ENCODE measurements at places on chromosomes 12 and 14.

DNA sequence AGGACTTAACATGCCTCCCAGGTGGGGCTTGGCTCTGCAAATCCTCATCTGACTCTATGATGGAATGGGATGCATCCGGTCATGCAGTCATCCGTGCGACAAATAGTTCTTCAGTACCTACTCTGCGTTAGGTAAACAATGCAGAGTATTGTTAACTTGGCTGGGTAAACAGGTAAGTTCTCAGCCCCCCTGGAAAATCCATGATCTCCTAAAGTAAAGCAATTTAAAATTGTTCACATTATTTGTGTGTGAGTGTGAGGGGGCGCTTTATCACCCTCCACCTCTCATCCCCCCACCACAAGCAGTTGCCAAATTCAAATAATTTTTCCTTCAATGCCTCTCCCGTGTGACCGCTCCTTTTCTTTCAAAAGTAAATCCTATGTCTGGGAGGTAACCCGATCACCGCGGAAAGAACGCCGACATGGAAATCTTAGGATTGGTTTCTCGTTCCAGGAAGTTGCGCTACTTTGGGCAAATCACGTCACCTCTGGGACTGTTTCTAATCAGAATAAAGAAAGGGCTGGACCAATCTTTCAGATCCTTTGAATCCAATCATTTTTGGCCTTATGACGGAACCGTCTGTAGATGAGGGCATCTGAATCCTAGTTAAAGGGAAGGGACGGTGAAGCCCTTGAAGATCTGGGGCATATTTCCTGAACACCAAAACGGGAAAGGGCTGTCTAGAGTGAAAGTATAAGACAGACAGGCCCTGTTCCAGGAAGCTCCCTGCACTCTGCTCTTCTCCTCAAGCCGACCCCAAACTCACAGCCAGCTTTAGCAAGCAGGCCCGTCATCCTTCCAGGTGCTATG lies 44.0 kb upstream of the SINHCAF start:
- DNase-seq, result no peak

DNA sequence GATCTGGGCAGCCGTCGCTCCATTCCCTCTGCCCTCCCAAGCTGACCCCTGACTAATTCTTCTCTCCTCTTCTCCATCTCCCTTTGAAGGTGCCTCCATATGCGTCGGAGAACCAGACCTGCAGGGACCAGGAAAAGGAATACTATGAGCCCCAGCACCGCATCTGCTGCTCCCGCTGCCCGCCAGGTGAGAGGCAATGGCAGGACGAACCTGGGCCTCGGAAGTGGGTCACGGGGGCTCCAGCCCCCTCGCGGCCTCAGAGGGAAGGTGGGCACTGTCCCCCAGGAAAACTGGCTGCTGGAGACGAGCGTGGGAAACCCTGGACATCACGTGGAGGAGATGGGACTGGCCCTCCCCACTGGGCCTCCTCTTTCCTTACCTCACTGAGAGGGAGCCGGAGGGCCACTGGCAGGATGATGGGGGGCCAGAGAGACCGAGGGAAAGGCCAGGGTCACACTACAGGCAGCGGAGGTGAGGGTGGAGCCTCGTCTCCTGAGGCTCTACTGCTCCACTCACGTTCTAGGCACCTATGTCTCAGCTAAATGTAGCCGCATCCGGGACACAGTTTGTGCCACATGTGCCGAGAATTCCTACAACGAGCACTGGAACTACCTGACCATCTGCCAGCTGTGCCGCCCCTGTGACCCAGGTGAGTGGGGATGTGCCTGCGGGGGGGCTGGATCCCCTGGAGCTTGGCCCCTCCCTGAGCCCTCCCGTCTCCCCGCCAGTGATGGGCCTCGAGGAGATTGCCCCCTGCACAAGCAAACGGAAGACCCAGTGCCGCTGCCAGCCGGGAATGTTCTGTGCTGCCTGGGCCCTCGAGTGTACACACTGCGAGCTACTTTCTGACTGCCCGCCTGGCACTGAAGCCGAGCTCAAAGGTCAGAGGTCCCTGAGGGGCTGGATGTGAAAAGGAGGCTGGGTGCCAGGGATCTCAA lies 806 bp downstream of the LTBR start:
- no peak for DNase-seq

DNA sequence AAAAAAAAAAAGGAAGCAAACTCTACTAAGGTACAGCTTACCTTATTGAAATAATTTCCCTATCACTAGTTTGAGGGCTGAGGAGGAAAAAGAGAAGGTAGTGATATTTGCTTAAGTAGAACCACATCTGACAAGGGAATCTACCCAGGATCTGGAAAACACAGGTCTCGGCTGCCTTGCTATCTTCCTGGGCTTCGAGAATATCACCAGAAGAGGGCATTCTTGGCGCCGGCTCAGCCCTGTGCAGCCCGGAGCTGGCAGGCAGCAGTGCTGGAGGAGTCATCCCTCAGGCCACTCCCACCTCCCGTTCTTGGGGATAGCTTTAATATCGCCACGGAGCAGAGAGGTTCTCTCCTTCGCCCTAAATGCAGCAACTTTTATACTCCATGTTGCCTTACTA lies 1181.2 kb downstream of the VRK1 start:
- peak; percentile 83 for DNase-seq

DNA sequence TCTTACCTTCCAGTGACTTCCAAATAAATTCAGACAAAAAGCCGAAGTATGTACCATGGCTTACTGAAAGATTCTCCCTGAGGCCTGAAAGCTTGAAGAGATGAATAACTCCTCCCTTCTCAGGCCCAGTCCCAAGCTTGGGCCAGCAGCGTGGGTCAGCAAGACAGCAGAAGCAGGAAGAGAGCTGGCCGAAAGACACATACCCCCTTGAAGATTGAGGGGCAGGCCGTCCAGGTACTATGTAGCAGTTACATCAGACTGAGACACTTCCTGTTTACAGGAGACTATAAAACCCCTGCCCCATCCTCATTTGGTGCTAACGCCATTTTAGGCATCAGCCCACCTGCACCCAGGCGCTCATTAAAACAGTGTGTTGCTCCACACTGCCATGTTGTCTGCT lies 15.0 kb downstream of the NDUFA12 start:
- DNase-seq, result no peak

DNA sequence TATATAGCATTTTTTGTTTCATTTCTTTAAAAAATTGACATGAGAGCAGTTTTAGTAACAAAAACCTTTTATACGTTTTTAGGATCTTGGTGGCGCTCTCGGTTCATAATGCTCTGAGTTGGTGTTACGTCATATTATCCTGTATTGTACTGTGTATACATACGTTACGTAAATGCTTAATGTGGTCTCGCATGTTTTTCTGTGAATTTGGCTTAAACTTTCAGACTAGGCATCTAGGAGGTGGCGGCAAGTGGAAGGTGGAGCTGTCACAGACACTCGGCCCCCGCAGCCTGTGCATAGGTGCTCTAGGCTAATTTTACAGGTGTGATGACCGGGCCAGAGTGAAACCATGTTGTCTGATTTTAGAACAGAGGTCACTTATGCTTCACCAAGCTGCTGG lies 60.0 kb downstream of the PPP2R5C start:
- peak; percentile 91 for DNase-seq

- DNase-seq, result peak; percentile 46
Measured at GRCh38 chr12:95218150-95219133, 835 bp downstream of the VEZT start.

GRCh38 chr14:50800032-50800431 lies 30.9 kb downstream of the NIN start:
- no peak for DNase-seq

DNA sequence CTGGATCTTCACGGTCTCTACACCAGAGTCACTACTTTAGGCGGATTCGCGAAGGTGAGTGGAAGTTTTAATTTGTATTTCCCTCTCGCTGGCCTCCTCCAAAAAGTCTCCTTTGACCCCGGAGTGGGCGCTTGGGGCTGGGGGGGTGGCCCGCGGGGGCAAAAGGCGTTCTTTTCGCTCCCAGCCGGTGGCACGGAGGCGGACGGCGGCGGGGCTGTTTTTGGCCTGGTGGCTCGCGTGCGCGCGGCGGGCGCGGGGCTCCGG lies 510 bp downstream of the ARID2 start:
- no peak for DNase-seq

- no peak for DNase-seq
Measured at GRCh38 chr12:93348575-93349435, 28.9 kb upstream of the NUDT4 start.

Data from CD4-positive, alpha-beta T cell treated with Interleukin-4 for 4 hours (primary cell).